ENCODE measurements at places on chromosomes 3 and 15.

GRCh38 chr15:48437178-48437577 lies 105.9 kb downstream of the DUT start:
- no peak for DNase-seq

DNA sequence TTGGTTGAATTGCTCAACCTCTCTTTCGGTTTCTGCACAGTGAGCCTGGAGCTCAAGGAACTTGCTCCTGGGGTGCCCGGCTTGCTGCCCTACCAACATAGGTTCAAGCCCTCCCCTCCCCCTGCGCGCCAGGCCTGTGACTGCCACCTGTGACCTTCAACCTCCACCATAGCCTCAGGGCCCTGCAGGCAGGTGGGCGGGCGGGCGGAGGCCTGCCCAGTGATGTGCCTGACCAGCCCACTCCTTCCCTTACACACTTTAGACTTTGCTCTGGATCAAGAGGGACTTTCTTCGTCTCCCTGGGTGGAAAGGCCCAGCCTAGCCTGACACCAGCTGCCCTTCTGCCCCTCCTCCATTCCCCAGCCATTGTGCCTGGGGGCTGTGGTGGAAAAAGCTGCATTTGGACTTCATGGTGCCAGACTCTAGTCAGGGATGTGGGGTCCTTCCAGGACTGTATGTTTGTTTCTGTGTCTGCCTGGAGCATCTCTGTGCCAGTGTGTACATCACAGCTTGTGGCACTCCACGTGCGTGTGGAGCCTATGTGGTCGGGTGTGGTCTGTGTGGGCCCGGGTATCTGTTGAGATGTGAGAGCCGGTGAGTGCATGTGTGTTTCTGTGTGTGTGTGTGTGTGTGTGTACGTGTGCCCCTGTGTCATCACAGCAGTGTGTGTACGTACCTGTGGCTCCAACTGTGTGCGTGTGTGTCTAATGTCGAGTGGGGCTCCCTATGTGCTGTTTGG lies 9.5 kb downstream of the PRKCD start:
- no peak for DNase-seq

- DNase-seq, result no peak
These were observed 107.0 kb downstream of the EEFSEC start for GRCh38 chr3:128260275-128260674.

GRCh38 chr3:195715583-195716266 lies 5.1 kb upstream of the MUC20 start:
- DNase-seq, result no peak

GRCh38 chr3:14311729-14312128 lies 90.7 kb upstream of the SLC6A6 start:
- no peak for DNase-seq

GRCh38 chr3:156038869-156039268 lies 81.5 kb upstream of the KCNAB1 start:
- DNase-seq, result no peak

DNA sequence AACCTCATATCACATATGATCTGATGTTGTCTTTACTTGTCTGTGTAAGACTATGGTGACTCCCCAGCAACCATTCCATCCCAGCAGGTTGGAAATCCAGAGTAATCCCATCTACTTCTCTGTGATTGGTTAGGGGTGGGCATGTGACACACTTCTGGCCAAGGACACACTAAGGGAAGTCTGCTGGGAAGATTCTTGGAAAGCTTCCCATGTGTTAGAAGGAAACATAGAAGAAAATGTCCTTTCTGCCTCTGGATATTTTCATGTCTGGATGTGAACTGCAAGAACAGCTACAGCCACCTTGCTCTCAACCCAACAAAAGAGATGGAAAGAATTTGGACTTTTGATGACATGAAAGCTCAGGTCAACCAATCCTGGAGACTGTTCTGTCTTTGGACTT lies 2.6 kb upstream of the UBE2Q2 start:
- DNase-seq, result no peak

DNA sequence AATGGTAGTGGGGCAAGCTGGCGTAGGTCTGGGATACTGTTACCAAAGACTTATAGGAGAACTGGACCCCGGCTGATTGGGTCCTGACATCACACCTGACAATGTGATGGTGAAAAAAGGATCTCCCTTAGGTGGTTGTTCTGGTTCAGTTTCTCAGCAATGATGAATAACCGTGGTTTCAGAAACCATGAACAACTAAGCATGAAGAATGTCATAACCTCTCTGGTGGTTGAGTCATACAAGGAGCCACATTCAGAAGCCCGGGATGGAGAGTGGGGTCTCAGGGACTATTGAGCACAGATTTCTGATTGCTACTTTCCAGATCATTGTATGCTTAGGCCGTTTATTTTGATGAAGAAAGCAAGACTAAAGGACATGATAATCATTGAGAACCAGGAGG lies 17.4 kb downstream of the GPR160 start:
- DNase-seq, result no peak

- no peak for DNase-seq
These were observed 521.0 kb upstream of the MDFIC2 start for GRCh38 chr3:70833239-70833960.

- no peak for DNase-seq
These were observed 77.4 kb downstream of the PTPRG start for GRCh38 chr3:61638741-61639140.

- DNase-seq, result no peak
These were observed 118.2 kb upstream of the RASGRP1 start for GRCh38 chr15:38682861-38683260.

- no peak for DNase-seq
These were observed 181.6 kb upstream of the RBMS3 start for GRCh38 chr3:29099296-29099695.

- DNase-seq, result peak; percentile 42
These were observed 1.5 kb downstream of the MGA start for GRCh38 chr15:41661518-41662225.

DNA sequence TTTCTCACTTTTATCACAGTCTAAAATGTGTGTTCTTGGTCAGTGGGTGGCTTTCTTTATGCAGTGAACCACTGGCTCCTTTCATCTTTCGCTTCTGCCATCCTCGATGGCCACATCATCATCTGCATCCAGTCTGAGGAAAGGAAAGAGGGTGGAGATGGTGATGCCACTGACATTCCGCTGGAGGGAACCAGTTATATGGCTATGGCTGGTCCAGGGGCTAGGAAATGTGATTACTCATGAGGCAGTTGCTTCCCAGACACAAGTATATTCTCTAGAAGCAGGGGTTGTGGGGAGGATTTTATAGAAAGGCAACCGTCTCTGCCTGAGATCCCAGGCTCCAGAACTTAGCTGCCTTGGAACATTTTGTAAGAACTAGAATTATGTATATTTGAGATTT lies 246.7 kb upstream of the AZI2 start:
- no peak for DNase-seq

- DNase-seq, result no peak
These were observed 25.5 kb upstream of the TMOD3 start for GRCh38 chr15:51803965-51804364.

DNA sequence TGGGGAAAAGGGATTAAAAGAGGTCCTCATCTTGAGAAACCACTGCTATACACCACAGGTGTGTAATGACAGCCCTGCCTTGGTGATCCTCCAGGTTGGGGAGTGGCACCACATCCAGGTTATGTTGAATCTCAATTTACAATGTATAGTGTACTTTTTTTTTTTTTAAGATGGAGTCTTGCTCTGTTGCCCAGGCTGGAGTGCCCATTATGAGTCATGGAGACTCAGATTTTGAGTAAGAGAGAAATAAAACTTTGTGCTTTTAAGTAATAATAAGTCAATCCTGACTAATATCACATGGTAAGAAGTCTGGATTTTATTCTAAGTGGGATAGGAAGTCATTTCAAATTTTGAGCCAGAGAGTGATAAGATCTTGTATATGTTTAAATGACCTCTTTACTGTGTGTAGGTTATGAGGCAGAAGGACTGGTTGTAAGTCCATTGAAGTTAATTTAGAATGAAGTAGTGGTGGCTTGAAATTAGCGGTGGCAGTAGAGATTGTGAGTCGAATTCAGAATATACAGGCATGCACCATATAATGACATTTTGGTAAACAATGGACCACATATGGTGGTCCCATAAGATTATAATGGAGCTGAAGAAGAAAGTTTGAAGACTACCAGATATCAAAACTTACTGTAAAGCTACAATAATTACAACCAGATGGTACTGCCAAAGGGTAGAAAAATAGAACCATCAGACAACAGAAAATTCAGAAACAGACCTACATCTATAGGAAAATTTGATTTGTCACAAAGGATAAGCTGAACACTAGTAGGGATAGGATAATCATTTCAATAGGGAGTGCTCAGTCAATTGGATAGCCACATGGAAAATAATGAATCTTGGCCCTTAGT lies 20.7 kb downstream of the POPDC2 start:
- no peak for DNase-seq

- no peak for DNase-seq
These were observed 426 bp downstream of the PRKCD start for GRCh38 chr3:53161450-53161819.

DNA sequence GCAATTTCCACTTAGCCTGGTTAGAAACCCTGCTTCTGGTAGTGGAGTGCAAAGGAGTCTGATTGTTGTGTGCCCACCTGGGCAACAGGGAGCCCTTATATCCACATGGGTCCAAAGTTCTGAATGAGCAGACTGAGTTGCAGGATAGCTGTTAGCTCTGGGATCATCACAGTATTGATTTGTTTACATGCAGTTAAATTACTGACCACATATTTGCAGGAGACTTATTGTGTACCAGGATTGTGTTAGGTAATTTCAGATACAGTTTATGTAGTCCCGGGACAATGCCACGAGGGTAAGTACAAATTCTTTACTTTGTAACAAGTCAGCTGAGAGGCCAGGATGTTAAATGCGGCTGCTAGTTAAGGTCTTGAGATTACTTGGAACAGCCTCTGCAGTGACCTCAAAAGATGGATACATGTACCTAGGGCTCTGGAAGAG lies 18.8 kb downstream of the ARHGEF26 start:
- no peak for DNase-seq

- DNase-seq, result no peak
These were observed 10.2 kb upstream of the FGF7 start for GRCh38 chr15:49412797-49413196.

DNA sequence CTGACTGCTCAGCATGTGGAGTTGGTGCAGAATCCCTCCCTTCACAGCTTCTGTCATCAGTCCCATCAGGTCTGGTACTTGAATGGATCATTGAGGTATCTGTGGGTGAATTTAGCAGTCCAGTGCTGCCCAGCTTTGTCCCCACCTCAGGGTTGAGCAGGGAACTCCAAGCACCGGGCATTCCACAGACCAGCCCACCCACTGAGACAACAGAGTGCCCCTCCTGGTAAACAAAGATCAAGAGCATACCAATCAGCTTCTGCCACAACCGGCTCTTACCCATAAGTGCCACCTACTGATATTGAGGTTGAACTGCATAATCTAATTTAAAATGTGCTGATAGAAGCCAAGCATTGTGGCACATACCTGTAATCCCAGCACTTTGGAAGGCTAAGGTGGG lies 57.1 kb upstream of the FXR1 start:
- DNase-seq, result no peak

DNA sequence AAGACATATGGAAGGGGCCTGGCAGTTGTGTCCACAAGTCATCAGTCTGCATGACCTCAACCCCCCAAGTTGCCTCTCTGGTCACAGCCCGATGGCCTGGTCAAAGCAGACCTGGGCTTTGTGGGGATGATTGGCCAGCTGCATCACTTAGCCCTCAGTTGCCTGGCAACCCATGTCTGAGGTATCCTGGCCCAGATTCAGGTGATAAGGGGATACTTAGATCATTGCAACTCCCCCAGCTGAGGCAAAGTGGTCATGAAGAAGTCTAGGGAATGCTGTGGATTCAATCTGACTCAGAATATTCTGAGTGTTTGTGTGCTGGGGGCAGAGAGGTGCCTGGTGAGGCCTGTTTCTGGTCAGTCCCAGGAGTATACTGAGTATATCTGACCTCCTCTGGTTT lies 5.0 kb downstream of the GPR156 start:
- no peak for DNase-seq

- no peak for DNase-seq
These were observed 35.3 kb upstream of the THUMPD3 start for GRCh38 chr3:9327578-9327977.

DNA sequence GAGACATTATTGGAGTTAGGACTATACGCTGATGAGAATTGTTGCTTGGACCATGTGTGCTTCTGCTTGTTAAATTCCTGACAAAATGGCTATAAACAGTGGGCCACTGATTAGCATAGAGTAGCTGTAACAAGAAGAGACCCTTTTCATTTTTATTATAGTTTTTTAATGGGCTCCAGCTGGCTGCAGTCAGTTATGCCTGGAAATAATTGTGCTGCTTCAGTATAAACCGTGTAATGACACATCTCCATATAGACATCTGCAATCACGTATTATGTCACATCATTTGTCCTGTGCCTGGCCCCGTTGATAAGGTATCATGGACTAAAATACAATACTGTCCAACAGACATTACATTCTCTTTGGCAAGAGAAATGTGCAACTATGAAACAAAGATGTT lies 50.9 kb downstream of the ARPP21 start:
- no peak for DNase-seq

DNA sequence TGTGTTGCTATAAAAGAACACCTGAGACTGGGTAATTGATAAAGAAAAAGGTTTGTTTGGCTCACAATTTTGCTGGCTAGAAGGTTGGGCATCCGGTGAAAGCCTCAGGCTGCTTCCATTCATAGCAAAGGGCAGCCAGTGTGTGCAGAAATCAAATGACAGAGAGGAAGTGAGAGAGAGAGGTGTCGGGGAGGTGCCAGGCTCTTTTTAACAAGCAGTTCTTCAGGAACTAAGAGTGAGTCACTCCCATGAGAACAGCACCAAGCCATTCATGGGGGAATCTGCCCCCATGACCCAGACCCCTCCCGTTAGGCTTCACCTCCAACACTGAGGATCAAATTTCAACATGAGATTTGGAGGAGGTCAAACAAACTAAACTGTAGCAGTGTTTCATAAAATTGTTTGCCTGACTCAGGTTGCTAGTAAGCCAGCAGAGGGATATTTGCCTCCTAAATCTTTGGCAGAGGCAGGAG lies 4.5 kb upstream of the PARP15 start:
- peak; percentile 14 for DNase-seq

DNA sequence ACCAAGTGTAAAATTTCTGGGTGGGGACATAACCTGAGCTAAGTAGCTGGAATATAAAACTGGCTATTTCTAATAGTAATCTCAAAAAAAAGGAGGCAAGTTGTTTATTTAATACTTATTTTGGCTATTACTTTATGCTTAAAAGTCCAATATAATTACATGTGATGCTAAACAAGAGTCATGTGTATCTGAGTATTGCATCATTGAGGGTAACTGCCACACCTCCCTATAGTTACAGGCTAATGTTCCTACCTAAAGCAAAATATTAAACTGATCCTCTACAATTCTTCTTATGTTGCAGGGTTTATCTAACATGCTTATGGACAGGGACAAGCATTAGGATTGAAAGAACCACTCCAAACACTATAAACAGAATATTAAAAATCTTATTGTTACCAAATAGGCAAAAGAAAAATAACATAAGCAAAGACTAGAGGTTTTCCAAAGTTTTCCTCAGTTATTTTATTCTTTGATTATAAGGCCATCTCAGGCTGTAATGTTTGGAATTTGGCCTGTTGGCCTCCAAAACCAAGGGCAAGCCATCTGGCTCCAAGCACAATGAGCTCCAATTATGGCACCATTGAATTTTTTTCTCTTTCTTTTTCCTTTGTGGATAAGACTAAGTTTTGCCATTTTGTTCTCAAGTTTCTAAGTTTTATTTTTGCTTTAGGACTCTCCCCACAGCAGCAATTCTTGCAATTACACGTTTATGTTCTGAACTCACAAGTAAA lies 75.8 kb upstream of the ABI3BP start:
- no peak for DNase-seq

Data from activated CD8-positive, alpha-beta memory T cell treated with anti-CD3 and anti-CD28 coated beads for 4 hours (primary cell).